ENCODE measurements at places on chromosomes 12 and 14.

GRCh38 chr12:107845980-107846659 lies 71.6 kb downstream of the ASCL4 start:
- DNase-seq, result no peak
- peaks cover 68% of the 10 kb centered on the region for H3K27me3 ChIP-seq
- H3K4me3 ChIP-seq, result no peak overlapping the region

GRCh38 chr12:15583804-15584203 lies 205.4 kb downstream of the EPS8 start:
- H3K4me1 ChIP-seq, result no peaks in the 10 kb centered on the region
- DNase-seq, result no peak
- no peaks in the 10 kb centered on the region for H3K27me3 ChIP-seq
- H3K36me3 ChIP-seq, result no peaks in the 10 kb centered on the region
- no peak overlapping the region for H3K4me3 ChIP-seq

DNA sequence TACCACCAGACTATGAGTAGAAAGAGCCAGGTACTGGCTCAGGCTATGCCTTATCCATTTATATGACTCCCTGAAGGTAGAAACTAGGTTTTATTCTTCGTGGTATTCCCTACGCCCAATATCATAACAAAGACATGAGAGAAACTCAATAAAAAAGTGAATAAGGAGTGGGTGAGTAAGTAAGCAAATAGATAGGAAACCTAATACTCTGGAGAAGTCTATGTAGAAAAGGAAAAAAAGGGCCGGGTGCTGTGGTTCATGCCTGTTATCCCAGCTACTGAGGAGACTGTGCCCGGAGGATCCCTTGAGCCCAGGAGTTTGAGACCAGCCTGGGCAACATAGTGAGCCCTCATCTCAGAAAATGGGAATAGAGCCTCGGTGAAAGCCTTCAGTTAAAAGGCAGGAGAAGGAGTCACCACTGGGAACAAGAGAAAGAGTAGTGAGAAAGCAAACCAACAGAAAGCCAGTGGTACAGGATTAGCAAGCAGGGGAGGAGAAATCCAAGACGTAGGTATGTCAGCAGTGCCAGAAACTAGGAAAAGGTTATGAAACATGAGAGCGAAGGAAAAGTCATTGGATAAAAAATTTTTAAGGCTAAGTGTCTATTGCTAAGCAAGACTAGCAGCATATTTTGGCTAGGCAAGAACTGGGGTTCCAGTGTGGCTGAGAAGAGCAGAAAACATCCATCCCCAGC lies 6.0 kb upstream of the OR6J1 start:
- H3K27ac ChIP-seq, result no peak overlapping the region
- no peaks in the 10 kb centered on the region for H3K36me3 ChIP-seq
- no peaks in the 10 kb centered on the region for H3K27me3 ChIP-seq

DNA sequence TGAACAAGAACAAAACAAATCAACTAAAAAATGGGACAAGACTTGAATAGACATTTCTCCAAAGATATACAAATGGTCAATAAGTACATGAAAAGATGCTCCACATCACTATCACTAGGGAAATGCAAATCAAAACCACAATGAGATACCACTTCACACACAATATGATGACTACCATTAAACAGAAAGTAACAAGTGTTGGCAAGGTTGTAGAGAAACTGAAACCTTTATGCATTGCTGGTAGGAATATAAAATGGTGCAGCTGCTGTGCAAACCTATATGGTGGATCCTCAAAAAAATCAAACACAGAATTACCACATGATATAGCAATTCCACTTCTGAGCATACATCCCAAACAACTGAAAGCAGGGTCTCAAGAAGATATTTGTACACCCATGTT lies 5.2 kb downstream of the SMAGP start:
- no peak for DNase-seq
- H3K4me1 ChIP-seq, result no peaks in the 10 kb centered on the region
- no peaks in the 10 kb centered on the region for H3K27me3 ChIP-seq
- no peaks in the 10 kb centered on the region for H3K36me3 ChIP-seq
- H3K4me3 ChIP-seq, result no peak overlapping the region

DNA sequence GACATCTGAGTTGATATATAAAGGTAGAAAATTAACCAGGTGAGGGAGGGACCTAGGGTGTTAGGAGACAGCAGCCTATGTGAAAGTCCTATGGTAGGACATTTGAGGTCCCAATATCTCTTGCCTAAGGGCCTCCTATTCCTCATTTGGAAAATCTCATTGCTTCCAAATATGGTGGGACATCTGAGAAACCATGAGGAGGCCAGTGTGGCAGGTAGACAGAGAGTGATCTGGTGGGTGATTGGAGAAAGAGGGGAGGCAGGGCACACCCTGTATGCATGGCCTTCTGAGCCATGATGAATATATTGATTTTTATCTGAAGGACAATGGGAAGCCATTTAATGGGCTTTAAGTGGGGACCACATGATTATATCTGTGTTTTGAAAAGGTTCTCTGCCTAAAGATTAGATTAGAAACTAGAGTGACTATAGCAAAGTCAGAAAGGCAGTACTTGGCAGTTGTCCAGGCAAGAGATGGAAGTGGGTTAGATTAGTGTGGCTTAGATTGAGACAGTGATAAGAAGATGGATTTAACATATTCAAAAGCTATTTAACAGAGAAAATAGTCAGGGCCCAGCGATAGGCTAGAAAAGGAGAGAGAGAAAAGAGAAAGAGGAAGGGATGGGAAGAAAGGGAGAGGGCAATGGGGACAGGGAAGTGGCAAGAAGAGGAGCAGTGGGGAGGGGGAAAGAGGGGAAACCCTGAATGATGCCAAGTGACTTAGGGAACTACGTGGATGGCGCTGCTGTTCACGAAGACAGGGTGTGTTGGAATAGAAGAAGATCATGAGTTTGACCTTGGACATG lies 237.2 kb upstream of the SRRM4 start:
- H3K36me3 ChIP-seq, result no peaks in the 10 kb centered on the region
- no peak for DNase-seq
- no peaks in the 10 kb centered on the region for H3K27me3 ChIP-seq
- H3K4me3 ChIP-seq, result no peak overlapping the region
- no peak overlapping the region for H3K27ac ChIP-seq

- H3K4me1 ChIP-seq, result no peaks in the 10 kb centered on the region
- no peaks in the 10 kb centered on the region for H3K36me3 ChIP-seq
- no peak overlapping the region for H3K27ac ChIP-seq
- no peak overlapping the region for H3K4me3 ChIP-seq
Measured at GRCh38 chr14:61573748-61574513, 121.4 kb upstream of the HIF1A start.

DNA sequence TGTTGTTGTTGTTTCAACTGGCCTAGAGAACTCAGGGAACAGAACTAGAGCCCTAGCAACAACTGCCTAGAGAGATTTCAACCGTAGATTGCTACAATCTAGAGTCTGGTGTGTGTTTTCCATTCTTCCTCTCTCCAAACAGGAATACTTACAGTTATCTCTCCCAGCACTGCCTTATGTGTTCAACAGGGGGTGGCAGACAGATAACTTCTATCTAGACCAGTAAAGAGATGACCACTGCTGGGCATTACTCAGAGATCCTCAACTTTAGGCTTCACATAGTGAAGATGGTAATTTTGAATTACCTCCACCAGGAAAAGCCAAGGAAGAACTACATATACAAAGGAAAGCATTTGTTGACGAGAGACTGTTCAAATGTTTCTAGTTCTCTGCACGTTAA lies 4.8 kb downstream of the TXNDC16 start:
- H3K27me3 ChIP-seq, result no peaks in the 10 kb centered on the region
- peaks cover 6% of the 10 kb centered on the region for H3K4me1 ChIP-seq
- no peak for DNase-seq
- H3K27ac ChIP-seq, result no peak overlapping the region
- no peak overlapping the region for H3K4me3 ChIP-seq
- H3K36me3 ChIP-seq, result no peaks in the 10 kb centered on the region

All from tibial nerve (tissue), 4 donors.